ENCODE measurements at places on chromosomes 5 and 9.

GRCh38 chr9:32503008-32503407 is 23.0 kb downstream of the RIGI start:
- DNase-seq = no peak

DNA sequence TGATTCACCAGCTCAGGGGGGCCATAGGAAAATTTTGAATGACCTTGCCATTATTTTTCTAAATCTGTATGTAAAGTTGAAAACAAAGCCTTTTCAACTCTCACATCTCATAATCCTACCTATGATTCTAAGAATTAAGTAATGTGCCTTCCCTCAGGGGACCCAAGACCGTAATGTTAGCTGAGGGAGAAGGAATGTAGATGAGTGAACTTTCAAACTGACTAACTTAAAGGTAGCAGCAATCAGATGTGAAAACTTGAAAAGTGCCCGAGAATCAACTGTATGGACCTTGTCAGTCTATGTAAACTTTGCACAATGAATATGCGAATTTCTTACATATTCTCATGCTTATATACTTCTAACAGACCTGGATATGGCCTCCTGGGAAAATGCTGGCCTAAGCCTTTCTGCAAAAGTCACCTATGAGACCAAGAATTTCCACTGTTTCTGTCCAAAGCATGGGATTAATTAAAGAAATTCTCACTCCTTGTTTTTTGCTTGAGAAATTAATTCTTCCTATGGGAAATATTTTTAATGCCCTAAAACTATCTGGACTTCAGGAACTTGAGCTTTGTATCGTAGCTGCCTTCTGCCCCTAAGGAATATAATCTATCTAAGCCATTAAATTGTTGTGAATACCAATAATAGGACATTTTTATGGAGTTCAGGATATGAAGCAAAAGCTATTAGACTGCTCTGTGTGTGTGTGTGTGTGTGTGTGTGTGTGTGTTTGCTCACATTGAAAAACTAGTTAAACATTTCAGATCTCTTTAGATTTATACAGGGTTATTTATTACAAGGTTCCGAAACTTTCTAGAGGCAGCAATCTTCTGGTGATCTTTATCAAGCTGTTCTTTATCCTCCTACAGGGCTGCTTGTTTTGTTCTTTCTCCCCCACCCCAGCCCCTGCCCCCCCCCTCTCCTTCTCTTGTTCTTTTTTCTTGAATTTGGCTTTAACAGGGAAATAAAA is 169.1 kb upstream of the CLINT1 start:
- no peak for DNase-seq

DNA sequence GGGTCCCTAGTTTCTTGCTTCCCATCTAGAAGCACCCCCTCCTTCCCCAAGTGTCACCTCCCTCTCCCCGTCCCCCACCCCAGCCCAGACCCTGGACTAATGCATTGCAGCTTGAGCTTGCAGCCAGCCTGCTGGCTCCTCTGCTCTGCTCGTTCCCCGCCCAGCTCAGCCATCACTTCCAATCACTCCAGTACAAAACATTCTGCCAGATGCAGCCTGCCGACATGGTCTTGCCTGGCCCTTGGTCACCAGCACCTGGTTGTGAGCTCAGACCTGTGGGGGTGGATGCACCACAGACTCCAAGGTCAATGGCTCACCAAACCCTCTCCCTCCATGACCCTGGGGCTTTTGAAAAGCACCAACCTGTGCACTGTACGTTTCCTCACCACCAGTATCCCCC is 172.9 kb upstream of the SMIM23 start:
- no peak for DNase-seq

- no peak for DNase-seq
Observed at GRCh38 chr5:163342306-163342705, 95.1 kb upstream of the CCNG1 start.

DNA sequence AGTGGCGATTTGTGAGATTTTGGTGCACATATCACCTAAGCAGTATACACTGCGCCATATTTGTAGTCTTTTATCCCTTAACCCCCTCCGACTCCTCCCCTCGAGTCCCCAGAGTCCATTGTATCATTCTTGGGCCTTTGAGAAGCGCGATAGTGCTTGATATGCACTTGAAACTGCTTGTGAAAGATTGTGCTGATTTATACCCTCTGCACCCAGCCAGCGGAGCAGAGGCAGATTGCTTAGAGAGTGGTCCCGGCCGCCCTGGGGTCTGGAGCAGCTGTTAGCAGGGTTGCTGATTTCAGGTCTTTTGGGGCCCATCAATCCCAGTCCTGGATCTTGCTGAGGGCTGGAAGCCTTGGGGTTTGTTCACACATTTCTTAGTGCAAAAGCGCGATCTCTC is 13.0 kb upstream of the FAM240B start:
- no peak for DNase-seq

- no peak for DNase-seq
Observed at GRCh38 chr9:504921-505740, 290.5 kb downstream of the DOCK8 start.

GRCh38 chr5:68999181-68999580 is 94.6 kb upstream of the SLC30A5 start:
- no peak for DNase-seq

- DNase-seq = no peak
Observed at GRCh38 chr5:36877667-36878391, 1.3 kb downstream of the NIPBL start.

GRCh38 chr5:135435467-135436330 is 11.4 kb downstream of the DCANP1 start:
- no peak for DNase-seq

DNA sequence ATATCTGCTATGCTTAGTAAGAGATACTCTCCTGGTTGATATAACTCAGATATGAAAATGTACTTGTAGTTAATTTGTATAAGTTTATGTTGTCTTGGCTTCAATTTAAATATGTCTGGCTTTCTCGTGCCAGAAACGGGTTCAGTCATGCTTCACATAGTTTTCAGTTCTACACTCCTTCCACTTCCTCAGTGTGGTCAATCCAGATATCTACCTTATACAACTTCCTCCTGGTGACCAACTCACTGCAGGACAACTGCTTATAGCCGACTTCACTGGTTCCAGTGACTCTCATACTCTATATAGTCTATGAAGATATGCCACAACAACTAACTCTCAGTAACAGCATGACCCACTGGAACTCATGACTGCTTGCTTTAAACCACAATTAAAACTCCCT is 690.4 kb downstream of the SLCO4C1 start:
- DNase-seq = no peak

GRCh38 chr5:110768138-110768860 is 29.5 kb downstream of the SLC25A46 start:
- no peak for DNase-seq

Data from KG1 (cell line).